Stimulated activated CD4-positive, alpha-beta T cell treated with anti-CD3 and anti-CD28 coated beads, Interleukin-4, amount 100 ng/mL, for 24 hours (primary cell): ENCODE measurements at places on chromosomes 2 and 18.
A peak's percentile ranks its signal among the peaks of the same experiment; 100 is the strongest.

DNA sequence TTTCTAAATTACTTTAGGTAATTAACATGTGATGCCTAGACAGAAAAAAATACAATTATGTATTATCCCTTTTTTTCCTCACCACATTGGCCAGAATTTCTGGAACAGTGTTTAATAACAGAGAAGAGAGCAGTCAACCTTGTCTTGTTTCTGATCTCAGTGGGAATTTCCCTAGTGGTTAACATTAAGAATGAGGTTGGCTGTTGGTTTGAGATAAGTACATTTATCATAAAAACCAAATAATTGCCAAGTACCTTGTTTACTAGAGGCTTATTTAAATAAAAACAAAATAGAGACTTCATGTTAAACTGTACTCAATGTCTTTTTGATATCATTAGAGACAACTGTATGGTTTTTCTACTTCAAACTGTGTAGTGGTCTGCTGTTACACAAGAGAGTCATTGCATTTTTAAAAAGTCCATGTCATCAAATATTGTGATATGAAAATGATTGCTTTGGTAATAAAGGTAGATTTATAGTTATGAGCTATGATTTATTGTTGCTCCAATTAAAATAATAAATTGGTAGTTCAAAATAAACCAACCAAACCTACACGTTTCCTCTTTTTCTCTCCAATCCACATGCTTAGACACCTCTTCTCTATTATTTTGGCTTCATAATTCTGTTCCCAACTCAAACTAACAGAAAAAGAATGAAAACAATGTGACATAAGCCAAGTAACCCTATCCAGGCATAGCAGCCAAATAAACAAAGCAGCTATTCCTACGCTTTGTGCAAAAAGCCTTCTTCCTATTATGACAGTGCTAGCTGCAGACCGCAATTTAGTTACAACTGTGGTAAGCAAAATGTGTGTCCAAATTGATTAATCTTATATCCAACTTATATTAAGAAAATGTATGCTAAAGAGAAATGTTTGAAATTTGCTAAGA lies 20.9 kb upstream of the TANK start:
- no peak for DNase-seq

- no peak for DNase-seq
These were observed 46.2 kb downstream of the ARMC9 start for GRCh38 chr2:231244382-231245248.

- no peak for DNase-seq
These were observed 37.1 kb upstream of the LINC00305 start for GRCh38 chr18:64185987-64186386.

- no peak for DNase-seq
These were observed 2.2 kb upstream of the SERPINB12 start for GRCh38 chr18:63539904-63540510.

GRCh38 chr2:215505044-215505786 lies 69.3 kb upstream of the FN1 start:
- no peak for DNase-seq

DNA sequence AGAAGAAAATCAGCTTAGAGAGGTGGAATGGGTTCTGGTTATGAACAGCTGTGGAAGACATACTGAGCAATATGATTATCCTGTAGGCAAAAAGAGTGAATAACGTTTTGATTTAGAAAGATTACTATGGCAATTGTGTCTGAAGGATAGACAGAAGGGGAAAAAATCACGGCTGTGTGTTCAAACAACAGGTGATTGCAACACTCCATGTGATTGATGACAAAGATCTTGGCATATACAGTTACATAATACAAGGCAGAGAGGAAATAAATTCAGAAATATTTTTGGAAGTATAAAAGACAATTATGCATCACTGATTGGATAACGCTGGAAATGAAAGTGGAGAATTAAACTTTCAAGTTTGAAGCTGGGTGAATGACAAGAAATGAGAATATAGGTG lies 58.5 kb upstream of the KCNJ3 start:
- no peak for DNase-seq

DNA sequence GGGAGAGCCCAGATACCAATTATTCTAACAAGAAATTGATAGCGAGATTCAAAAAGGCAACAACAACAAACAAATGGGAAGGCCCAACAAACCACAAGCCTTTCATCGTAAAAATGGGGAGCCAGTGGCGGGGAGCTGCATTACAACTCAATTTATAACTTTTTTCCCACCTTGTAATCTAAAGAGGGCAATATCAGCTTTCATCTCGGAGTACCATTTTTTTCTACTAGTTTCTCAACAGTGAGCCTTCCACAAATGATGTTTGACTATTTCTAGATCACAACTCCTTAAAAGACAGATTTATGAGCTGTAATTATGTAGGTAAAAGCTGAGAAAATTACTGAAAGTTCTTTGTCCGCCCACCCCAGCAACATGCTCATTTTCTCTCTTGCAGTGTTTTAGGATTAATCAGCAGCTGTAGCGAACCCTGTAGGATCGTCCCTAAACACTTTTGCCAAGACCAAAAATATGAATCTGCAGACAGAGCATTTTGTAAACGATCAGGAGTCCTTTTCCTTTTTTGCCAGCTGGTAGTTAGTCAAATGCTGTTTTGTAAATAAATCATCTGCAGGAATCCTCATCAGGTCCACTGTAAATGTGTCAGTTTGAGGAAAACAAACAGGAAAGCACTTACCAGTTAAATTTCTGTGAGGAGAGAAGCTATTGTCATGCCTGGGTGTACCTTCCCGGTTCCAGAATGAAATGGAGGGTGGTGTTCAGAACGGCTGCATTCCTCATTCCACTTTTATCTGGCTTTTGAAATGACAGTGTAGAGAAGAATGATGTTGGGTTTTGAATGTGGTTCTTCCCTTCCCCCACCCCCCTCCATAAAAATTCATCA lies 53.2 kb downstream of the EEF1B2 start:
- no peak for DNase-seq

GRCh38 chr2:3189076-3189591 lies 188.5 kb downstream of the EIPR1 start:
- DNase-seq, result no peak

GRCh38 chr18:50475538-50476193 lies 84.2 kb upstream of the MAPK4 start:
- DNase-seq, result no peak

- no peak for DNase-seq
These were observed 14.9 kb upstream of the KLF11 start for GRCh38 chr2:10028407-10028987.

DNA sequence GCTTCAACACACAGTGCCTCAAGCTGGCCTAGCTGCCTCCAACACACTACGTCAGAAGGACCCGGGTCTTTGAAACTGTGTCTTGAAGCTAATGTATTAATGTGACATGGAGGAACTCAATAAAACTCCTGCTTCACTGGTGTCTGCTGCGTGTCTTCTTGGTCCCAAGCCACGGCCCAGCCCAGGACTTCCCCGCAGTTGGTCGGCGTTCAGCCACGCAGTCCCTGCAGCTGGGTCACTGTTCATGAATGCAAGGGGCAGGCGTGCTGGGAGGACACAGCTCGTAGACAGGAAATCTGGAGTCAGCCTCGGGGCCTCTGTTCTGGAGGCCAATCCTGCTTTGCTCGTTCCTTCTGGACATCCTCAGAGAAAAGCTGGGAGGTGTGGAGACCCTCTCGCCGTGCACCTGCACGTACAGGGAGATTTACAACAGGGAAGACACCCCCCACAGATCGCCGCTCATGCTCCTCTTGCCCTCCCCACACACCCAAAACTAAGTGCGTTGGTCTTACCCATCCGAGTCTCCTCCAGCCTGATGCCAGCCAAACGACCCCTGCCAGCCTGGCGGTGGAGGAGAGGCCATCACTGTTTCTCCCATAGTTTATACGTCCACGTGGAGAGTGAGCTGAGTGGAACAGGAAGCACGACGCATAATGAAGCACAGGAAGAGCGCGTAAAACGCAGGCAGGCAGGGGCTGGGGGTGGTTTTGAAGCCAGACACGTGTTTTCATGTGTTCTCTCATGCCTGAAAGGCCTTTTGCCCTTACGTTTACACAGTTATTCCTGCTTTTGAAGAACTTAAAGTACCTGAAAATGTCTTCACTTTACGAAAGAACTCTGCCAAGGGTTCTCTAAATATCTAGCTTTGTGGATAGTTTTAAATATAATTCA lies 39.7 kb downstream of the ADI1 start:
- DNase-seq, result no peak

DNA sequence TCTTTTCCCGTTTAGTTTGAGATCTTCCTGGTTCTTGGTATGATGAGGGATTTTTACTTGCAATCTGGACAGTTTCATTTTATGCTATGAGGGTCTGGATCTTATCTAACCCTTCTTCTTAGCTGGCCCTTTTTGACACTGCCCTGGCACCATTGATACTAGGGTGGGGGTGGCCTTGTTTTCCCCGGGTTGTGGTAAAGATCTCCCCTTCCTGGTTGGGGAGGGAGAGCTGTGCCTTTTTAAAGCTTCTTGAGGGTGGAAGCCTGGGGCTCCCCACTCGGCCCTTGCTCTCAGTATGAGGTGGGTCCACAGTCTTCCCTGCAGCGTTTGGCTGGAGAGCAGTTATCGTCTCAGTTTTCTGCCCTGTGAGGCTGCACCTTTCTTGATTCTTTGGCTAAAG lies 66.1 kb downstream of the ASB1 start:
- DNase-seq, result no peak

DNA sequence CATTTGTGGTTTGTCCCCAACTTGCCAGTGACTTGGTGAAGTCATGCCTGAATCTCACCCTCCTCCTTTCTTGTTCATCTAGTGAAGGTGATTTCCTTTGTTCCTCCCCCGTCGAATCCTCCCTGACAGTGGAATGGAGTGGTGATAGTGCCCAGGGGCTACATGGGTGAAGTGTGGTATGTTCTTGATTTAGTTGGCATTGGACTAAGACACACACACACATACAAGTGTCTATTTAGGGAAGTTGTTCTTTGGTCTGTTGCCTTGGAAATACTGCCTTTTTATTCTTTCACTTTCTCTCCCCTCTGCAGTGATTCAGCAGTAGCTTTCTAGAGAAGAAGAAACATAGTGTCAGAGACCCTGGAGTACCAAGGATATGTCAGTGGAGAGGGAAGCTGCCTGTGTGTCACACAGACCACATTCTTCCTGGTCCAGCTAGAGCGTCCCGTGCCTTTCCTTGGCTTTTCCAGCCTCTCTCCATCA lies 10.9 kb downstream of the INPP4A start:
- peak; percentile 41 for DNase-seq

- no peak for DNase-seq
These were observed 443.9 kb upstream of the FSHR start for GRCh38 chr2:49598231-49598630.

DNA sequence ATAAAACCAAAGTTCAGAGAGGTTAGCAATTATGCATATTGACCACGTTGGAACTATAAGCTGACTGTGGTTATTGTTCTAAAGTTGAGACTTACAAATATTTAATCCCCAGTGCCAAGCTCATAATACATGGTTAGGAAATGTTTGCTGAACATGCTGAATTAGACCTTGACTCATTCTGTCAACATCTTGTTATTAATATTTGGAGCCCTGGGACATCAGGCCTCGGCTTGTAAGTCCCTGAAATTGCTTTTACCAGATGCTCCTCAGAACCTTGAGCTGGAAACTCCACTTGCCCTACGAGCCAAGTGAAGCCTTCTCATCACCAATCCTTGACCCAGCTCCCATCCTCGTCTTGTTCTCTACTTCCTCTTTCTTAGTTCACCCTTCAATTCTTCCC lies 21.2 kb downstream of the DYNAP start:
- no peak for DNase-seq

DNA sequence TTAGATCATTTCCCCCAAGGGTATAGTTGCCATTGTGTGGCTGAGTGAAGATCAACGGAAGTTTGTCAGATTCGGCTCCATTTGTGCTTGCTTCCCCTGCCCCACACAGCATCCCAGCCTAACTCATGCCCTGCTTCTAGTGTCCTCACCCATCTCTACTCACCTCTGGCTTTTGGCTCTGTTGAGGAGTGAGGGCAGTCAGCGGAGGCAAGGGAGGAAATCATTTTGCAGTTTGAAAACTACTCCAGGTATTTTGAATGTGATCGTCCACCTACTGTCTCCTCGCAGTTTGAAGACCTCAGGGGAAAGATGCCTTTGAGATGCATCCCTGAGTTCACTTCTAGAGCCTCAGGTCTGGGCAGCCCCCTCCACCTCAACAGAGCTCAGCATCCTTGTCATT lies 116.3 kb downstream of the FEZ2 start:
- no peak for DNase-seq
